DMS79 treated with DMSO at 0.1 percent for 48 hours (cell line): ENCODE measurements at places on chromosomes 13 and 19.

DNA sequence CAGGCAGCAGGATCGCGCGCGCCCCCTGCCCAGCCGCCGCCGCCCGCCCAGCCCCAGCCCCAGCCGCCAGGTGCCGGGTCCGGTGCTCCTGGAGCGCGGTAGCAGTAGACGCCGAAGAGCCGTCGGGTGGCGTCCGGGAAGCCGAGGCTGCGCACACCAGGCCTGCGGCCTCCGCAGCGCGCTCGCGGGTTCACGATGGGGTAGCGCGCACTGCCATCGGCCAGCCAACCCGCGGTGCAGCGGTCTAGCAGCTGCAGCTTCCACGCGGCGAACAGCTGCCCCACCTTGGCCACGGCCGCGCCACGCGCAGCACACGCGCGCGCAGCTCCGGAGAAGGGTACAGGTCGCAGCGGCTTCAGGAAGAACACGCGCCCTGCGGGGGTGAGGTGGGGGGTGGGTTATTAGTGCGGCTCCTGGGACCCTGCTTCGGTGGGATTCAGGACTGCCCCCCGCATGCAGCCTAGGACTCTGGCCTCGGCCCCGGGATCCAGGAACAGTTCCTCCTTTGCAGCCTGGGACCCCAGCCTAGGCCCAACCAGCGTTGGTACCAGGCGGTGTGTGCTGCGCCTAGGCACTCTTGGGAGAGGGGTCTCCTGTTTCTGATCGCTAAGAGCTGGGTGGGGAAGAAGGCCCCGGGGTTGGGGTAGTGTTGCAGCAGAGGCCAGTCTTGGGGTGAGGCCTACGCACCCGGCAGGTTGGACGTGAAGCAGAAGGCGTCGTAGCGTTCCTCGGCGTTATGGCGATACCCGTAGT, 15.1 kb downstream of the TM6SF2 start:
- no peak for DNase-seq

DNA sequence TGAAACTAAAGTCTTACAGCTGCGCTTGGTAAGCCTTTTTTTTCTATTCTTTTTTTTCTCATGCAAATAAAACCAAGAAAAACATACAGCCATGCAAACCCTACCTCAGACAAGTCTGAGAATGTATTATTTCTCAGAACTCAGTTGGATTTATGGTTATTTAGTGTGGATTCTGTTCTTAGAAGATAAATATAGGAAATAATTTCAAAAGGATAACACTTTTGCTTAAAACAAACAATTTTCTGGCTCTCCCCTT, 40.7 kb upstream of the TNFSF11 start:
- DNase-seq, result no peak

GRCh38 chr13:105220063-105220462, 1315.4 kb downstream of the EFNB2 start:
- DNase-seq, result no peak

- DNase-seq, result no peak
Observed at GRCh38 chr13:60617991-60618733, 221.1 kb downstream of the TDRD3 start.

- DNase-seq, result peak; percentile 78
Observed at GRCh38 chr13:32586080-32586900, at the start of gene PDS5B. TSS of gene PDS5B (plus strand) at chr13:32586452. CDS start at chr13:32648773, 62,321 bp downstream.

DNA sequence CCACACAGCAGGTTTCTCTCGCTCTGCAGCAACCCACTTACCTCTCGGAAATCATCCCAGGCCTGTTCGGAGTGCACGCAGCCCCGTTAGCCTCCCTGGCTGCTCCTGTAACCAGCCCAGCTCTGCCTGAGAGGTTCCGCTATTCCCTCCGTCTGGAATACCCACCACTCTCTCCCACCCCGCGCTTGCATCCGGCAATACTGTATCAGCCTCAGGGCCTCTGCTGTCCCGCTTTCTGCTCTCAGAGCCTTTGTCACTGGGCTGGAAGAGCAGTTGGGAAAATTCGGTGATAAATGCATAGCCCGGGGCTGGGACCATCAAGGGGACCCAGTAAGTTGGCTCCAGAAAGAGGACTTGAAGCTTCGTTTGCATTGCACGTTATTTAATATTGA, 759 bp upstream of the TLE6 start:
- peak; percentile 30 for DNase-seq

GRCh38 chr19:35458731-35459391, 10.8 kb downstream of the FFAR2 start:
- DNase-seq, result no peak

DNA sequence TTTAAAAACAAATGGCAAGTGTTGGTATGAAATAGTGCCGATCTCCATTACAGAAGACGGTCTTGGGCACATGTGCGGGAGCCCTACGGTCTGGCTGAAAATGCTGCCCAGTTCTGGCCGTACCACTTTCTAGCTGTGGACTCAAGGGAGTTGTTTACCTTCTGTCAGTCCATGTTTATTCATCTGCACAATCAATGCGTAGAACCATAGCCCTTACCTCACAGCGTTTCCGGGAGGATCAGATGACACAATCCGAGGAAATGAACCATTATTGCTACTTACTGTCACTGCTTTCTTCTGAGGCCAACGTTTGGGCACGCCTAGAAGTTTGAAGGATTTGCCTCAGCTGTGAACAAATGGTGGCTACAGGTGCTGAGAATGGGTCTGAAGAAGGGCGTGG, 31.2 kb downstream of the GADD45B start:
- DNase-seq, result peak; percentile 79

GRCh38 chr19:49636233-49636932, 3.6 kb downstream of the RRAS start:
- DNase-seq, result no peak

- DNase-seq, result no peak
Observed at GRCh38 chr13:35252536-35253205, 223.8 kb downstream of the MAB21L1 start.

DNA sequence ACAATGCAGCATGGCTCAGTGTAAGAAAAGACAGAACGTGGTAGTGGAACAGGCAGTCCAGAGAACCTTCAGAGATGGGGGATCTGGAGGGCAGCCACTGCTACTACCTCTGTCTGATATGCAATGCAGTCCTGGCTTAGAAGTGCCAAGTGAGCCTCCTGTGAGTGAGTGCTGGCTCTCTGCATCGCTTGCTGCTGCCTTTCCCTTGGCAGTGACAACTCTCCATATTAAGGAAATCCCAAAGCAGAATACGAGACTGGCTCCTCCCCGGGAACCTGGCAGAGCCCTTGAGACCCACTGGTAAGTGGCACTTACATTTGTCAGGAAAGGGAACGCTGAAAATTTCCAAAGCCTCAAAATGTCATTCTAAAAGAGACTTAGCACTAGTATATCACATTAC, 7.5 kb downstream of the DOCK9 start:
- peak; percentile 76 for DNase-seq

GRCh38 chr13:80469853-80470381, 129.0 kb upstream of the SPRY2 start:
- DNase-seq, result no peak

DNA sequence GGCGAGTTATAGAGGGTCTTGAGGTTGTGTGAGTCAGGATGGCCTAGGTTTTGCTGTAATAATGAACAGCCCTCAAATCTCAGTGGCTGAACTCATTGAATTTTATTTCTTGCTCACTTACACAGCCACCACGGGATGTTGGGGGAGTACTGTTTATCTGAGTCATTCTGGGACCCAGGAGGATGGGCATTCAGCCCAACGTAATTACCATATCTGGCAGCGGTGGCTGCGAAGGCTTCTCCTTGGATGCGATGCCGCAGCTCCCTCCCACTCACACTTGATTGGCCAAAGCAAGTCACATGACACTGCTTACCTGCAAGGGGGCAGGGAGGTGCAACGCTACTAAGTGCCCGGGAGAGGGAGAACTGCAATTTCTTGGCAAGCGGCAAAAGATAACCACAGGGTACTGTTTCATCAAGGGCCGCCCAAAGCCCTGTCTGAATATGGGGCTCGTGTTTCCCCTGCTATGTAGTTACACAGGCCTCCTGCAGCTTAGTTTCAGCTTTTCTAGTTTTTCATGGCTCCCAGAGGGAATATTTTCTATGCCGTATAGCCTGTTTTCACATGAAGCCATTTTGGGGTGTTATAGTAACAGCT, 19.9 kb downstream of the ZSWIM9 start:
- DNase-seq, result no peak

GRCh38 chr19:991174-991931, 7.2 kb downstream of the WDR18 start:
- DNase-seq, result no peak

GRCh38 chr19:3178973-3179738, 587 bp downstream of the S1PR4 start:
- DNase-seq, result no peak

DNA sequence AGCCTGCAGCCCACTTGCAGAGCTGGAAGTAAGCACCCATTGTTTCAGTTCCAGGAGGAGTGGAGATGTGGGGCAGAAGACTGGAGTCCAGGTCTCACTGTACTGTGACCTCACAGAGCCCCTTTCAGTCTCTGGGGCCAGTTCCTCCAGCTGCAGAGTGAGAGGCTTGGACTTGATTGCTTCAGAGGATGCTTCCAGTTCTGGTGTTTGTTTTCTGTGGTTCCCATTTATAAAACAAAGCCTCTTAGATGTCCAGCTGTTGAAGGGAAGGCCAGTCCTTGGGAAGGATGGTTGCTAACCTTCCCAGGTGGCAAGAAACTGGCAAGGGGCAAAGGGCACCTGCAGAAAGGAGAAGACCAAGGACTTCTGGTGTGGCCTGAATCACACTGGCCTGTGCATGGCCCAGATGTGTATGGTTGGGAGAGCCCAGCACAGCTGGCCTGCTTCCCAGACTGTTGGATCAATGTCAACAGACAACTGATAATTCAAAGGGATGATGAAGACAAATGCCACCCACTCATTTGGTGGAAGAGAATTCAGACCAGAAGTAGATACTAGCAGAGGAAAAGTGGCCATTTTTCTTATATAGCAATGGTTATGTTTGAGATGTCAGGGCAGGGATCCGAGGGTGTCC, 218.5 kb downstream of the ZNF536 start:
- no peak for DNase-seq

DNA sequence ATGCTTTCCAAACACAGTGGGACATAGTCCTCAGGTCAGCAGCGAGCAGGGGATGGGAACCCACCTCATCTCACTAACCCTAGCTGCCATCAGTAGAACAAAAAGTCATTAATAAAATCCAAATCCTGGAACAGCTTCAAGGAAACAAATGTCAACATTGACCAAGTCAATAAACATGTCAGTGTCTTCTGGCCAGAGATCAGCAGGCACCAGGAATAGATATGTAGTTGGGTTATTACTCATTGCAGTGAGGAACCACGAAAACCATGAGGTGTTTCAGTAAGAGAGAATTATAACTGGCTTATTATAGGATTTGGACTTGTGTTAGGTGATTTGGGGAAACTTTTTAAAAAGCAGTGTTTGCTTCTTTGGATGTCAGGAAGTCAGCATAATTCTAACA, 17.1 kb upstream of the CD33 start:
- DNase-seq, result no peak

- peak; percentile 68 for DNase-seq
Observed at GRCh38 chr19:48290771-48291488, 21.0 kb downstream of the ZNF114 start.

- no peak for DNase-seq
Observed at GRCh38 chr13:40076765-40077362, 421.4 kb downstream of the COG6 start.

DNA sequence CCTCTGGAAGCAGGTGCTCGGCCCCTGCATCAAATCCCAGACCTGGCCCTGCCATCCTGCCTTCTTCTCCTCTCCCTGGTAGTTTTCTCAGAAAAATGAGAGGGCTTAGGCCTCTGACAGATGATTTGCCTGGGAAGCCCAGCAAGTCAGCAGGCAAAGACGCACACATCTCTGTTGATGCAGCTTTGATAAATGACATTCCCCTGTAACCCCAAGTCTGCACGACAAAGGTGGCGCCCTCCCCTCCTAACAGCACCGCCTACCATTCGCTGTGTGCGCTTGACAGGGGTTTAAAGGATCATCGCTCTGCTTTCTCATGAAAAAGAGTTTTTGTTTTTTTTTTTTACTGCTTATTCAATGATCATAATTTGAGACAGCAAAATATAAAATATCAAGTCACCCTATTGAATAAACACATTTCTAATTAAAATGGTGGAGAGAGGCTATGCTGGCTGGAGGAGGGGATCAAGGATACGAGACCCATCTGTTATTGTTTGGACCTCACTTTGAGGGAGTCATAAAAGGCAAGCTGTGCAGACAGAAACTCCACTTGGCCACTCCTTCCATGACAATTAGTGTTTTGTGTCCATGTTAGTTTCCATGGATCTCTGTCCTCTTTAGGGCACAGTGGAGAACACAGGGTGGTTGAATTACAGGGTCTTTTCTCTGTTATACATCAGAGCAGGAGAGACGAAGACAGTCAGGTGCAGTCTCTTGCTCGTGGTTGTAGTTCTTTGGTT, 126.1 kb downstream of the FGF9 start:
- no peak for DNase-seq

DNA sequence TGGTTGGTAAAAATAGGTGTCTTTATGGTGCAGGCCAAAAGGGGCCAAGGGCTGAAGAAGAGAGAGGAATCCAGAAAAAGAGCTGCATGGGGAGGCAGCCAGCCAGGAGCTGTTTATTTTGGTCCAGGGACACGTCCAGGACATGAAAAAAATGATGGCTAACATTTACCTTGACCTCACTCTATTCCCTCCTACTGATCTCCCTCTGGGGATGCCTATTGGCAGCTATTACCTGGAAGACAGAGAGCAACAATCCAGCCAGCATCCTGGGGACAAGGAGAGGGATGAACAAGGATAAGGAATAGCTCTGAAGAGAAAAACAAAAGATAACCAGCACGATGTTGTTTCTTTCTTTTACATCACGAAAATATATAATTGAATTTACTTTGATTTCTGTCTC, 1599.6 kb downstream of the SLITRK5 start:
- DNase-seq, result no peak

DNA sequence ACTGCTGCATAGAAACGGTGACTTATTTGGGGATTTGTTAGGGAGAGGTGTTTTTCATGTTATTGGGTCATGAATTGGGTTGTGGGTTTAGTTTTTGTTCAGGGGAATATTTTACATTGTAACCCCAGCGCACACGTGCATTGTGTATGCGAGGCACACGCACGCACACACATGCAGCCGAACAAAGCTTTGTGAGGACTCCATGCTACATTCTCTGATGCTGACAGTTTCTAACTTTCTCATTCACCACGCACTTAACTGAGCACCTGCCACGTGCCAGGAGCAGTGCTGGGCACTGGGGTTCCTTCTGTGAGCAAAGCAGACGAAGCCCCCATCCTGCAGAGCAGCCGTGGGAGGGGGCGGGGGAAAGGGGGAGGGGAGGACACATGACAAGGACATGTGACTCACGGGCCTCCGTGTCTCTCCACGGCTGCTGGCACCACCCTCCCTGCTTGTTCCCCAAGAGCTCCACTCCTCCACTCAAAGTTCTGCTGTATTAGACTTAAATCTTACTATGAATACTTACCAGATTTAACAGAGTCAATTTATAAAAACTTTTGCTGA, 55.6 kb downstream of the SLC7A9 start:
- no peak for DNase-seq

- DNase-seq, result no peak
Observed at GRCh38 chr13:21405309-21405708, 53.8 kb downstream of the ZDHHC20 start.
